ENCODE measurements at places on chromosomes 7 and 10. TPM values are rescaled to one million over a fixed set of nuclear protein-coding genes. Genes with fewer than 3 reads are reported as not detected.
A peak's percentile ranks its signal among the peaks of the same experiment; 100 is the strongest.

DNA sequence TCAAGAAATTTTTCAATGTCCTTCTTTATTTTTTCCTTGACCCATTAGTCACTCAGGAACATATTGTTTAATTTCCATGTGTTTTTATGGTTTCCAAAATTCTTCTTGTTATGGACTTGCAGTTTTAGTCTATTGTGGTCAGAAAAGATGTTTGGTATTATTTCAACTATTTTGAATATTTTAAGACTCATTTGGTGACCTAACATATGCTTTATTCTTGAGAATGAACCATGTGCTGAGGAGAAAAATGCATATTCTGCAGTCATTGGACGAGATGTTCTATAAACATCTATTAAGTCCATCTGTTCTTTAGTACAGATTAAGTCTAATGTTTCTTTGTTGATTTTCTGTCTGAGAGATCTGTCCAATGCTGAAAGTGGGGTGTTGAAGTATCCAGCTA is 42.3 kb upstream of the MDFIC start:
- peak; percentile 77 for DNase-seq

GRCh38 chr10:11345224-11346054 is 266.0 kb downstream of the USP6NL start:
- peak; percentile 65 for DNase-seq

DNA sequence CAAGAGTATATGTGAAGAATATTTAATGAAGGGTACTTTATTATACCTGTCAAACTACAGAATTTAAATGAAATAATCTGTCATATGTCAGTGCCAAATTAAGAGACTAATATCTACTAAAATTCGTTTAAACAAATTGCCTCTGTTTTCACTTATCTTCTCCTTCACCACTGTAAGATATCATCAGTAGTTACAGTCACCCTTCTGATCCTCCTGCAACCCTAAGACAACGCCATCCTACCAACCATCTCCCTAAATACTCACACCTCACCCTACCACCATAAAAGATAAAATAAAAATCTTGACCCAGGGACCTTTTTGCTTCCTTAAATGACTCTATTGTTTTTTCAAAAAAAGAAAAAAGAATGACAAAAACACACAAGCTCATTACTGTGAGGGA is 20.8 kb downstream of the EZH2 start:
- no peak for DNase-seq

GRCh38 chr7:44147026-44147991 is 6.2 kb upstream of the MYL7 start:
- no peak for DNase-seq

GRCh38 chr7:127831318-127832219 is 179.6 kb downstream of the SND1 start:
- DNase-seq = no peak

Gene PON3
- not detected for total RNA-seq

All from LHCN-M2 (cell line).